ENCODE measurements at places on chromosomes 16 and 17.

DNA sequence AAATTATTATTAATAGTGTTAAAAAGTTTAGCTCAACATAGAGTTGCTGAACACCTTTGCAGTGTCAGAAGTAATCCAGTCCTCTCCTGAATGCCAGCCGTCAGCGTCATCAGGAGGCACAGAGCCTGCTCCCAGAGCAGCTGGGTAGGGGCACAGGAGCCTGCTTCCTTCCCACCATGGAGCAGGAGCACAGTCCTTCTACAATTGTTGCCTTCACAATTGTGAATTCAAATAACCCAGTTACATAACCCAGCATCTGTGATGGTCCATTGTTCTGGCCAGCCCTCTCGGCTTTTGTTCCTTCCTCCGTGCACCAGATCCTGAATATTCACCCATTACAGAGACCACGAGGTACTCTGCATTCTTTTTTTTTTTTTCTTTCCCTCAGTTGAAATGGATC, 393.9 kb upstream of the MAF start:
- DNase-seq = no peak

DNA sequence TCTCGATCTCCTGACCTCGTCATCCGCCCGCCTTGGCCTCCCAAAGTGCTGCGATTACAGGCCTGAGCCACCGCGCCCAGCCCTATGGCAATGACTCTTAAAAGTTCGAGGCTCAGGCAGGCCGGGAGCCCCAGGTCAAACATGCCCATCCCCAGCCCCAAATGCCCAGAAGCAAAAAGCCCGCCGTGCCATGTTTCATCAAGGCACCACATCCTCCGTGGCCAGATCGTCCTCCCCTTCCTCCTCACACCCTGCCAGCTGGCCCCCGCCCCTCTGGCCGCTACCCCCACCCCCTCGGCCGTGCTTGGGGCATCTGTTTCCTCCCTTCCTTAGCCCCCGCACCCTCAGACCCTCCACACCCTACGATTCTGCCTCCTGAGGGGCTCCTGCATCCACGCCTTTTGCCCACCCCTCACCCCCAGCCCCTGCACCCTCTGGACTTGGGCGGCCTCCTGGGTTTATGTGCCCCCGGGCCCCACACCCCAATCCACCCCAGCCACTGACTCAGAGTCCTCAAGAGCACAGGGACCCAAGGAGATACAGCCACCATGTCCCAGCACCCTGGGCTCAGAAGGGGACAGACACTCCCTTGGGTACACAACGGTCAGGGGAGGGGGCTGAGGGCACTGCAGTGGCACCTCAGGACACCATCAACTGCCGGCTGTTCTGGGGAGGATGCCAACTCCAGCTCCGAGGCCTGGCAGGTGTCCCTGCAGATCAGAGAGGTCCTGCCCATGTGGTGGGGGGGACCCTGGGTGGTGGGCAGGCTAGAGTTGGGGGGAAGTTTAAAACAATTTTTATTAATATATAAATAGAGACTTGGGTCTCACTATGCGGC, 7.1 kb downstream of the CTRB1 start:
- DNase-seq = no peak

DNA sequence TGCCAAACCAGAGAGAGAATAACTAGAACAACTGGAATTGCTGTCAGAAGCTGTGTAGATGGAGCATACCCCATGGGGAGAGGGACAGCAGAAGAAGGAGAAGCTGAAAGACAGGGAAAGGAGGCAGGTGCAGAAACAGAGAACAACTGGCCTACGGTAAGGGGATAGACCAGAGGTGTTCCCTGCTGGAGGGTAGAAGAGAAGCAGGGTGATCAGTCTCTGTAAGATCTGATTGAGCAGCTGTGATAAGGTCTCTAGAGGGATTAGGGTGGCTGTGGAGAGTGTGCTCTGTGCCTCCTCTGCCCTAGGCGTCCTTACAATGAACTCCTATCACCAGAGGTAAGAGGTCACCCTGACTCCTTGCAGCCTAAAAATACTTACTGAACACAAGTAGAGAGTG, 30.4 kb upstream of the HS3ST3B1 start:
- DNase-seq = no peak

DNA sequence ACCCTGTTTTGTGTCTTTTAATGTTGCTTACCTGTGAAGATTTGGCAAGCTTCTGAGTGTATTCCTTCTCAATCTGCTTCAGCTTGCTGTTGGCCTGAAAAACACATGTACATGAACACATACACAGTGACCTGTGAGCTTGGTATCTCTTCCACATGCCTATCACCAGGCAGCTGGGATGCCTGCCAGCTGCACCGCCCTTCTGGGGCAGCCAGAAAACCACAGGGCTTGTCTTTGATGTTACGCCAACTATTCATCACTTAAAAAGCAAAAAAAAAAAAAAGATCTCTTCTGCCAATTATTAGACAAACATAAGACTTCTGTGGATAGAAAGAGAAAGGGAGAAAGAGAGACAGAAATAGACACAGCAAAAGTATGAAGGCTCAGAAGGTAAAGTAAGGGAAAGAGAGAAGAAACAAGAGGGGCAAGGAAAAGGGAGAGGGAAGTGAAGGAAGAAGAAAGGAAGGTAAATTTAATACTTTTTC, 189.2 kb upstream of the AXIN2 start:
- peak; percentile 80 for DNase-seq

GRCh38 chr17:66403846-66404556, 101.6 kb downstream of the PRKCA start:
- no peak for DNase-seq

GRCh38 chr16:80703131-80704071, 101.0 kb downstream of the CDYL2 start:
- no peak for DNase-seq

DNA sequence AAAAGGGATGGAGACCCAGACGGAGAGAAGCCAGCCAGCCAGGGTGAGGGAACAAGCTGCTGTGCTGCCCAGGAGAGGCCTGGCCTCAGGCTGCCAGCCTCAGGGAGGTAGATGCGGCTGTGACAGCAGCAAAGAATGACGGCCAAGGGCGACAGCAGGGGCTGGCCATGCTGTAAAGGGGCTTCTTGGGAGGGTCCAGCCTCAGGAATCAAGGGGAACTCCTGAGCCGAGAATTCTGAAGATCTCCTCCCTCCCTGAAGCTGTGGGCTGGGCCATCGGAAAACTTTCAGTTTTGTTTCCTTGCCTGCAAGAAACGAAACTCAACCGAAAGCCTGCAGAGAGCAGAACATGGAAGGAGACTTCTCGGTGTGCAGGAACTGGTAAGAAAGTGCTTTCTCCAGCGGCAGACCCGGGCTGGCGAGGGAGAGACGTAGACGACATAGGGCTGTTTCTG, at the start of gene XAF1:
Gene XAF1 (plus strand): TSS at position 316 of the 454 bp plus-strand sequence. CDS start 33 bp downstream, at position 349.
- DNase-seq = no peak

- no peak for DNase-seq
Measured at GRCh38 chr16:89115216-89115861, 21.7 kb downstream of the ACSF3 start.

- DNase-seq = no peak
Measured at GRCh38 chr17:49667854-49668253, 10.0 kb downstream of the SPOP start.

DNA sequence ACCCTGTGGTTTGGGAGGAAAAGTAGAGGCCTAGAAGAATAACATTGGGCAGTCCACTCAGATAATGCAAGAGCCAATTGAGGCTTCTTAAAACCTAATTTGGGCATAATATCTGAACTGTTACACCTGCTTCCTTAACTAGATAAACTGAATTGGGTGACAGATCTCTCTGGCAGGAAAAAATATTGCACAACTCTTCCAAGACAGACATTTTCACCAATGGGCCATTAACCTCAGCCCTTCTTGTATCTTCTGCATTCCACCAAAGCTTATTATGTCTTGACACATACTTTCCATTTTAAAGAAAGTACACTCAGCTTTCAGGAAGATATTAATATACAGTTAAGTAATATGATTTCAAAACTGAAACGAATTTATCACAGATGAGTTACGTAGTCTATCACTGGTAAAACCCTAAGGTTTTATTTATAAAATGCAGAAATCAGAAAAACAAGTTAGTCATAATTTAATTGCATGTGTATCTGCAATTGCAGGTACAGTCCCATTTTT, 79.9 kb upstream of the MON1B start:
- no peak for DNase-seq
